ENCODE measurements at places on chromosomes 7 and 10.

DNA sequence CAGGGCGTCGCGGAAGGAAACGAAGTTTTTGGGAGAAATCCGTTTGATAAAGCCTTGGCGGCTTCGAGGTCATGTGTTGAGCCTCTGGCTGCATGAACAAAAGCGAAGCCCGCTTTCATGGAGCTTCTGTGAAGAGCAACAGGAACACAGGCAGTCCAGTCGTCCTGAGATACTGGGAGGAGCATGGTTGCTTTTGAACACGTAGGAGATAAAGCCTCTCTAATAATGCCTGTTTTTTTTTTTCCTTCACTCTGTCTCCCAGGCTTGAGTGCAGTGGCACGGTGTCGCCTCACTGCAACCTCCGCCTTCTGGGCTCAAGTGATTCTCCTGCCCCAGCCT lies 473 bp upstream of the ZNF32 start:
- no peak for DNase-seq

- no peak for DNase-seq
Observed at GRCh38 chr7:98826811-98827231, 43.0 kb downstream of the TMEM130 start.

DNA sequence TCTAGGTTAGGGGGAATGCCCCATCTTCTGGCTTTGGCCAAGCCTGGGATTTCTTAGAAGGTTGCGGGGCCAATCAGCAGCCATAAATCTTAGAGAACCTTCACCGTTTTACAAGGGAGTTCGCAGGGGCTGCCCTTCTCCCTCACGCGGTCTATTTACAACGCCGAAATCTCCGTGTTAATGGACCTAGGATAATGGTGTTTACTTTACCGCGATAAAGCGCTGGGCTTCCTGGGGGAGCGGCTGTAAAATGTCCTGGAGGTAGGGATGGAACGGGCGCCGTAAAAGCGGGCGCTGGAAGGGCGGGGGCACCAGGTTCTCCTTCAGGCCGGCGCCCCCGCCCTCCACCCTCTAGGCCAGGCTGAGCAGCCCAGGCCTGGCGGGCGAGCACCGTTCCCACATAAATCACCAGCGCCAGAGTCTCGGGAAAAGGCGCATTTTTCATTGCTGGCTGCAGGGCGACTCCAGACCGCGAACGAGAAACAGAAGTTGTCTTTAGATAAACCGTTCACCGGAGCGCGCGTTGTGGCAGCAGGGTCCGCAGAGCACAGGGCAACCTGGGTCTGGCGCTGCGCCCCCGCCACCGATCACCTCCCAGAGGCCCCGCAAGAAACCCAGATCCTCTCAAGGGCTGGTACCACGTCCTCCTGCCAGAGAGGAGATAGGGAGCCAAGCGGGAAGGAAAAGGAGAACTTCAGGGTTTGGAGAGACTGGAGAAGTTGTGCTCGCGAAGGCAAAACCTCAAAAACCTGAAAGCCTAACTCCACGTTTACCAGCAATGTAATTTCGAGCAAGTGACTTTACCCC lies 12.5 kb upstream of the NKX2-3 start:
- DNase-seq = no peak

DNA sequence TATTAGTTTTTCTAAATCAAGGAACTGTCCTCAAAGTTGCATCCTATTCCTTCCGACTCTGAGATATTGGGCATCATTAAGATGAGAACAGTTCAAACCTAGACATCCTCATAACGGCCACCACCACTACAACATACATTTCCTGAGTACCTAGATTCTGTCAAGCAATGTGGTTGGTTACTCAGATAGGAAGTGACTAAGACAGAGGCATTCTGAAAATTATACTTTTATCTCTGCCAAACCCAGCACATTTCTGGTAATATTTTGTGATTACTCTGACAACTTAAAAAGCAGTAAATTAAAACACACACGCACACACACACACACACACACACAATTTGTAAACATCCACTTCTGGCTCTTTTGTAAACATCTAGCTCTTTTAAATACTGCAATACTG lies 291.2 kb upstream of the MEOX2 start:
- no peak for DNase-seq

- no peak for DNase-seq
Observed at GRCh38 chr7:31056775-31057346, 4.8 kb downstream of the ADCYAP1R1 start.

GRCh38 chr10:99610221-99610620 lies 10.0 kb downstream of the SLC25A28 start:
- no peak for DNase-seq

Measured in activated CD8-positive, alpha-beta memory T cell treated with anti-CD3 and anti-CD28 coated beads for 1 hour (primary cell).